Hematopoietic multipotent progenitor cell (in vitro differentiated cells): ENCODE measurements at places on chromosomes 3 and 15.
A peak's percentile ranks its signal among the peaks of the same experiment; 100 is the strongest.

GRCh38 chr15:96362011-96362754, 31.7 kb downstream of the NR2F2 start:
- no peak for DNase-seq

- no peak for DNase-seq
Observed at GRCh38 chr3:146404436-146404835, 64.9 kb downstream of the PLSCR2 start.

GRCh38 chr3:134020135-134020680, 9.5 kb downstream of the SLCO2A1 start:
- DNase-seq, result no peak

GRCh38 chr3:132638706-132639105, 20.9 kb downstream of the ACAD11 start:
- DNase-seq, result no peak

DNA sequence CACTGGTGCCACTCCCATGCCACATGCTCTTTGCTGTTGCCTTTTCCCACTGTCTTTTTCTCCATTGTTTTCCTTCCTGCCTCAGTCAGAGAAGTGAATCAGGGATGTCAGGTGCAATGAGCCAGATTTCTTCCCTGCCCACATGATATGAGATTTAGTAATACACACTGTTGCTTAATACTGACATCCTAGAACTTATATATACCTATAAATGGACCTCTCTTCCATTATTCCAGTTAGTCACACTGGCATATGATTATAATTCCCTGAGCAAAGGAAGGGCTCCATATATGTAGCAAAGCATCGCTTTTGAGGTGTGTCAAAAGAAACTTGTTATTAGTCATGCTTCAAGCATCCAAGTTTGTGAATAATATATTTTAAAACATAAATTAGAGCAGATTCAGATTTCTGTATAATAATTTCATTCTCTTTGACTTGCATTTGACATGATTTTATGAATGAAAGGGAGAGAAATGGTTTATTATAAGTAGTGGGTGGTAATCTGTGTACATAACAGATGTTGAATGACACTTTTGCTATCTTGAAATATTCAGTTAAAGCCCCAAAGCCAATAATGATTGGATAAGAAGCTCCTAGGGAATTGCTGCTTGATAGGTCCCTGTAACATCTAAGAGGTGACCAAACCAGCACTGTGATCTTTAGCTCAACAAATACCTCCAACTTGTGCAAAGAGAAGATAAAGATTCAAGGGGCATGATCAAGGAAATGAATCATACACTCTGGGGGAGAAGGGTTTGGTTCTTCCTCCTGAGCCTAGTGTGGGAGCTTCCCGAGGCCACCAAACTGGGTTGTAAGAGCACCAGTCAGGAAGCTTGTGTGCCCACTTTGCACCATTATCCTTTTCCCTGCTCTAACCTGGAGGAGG, 48.6 kb downstream of the CHST2 start:
- no peak for DNase-seq

GRCh38 chr15:101523560-101523940, 34.0 kb upstream of the PCSK6 start:
- DNase-seq, result no peak

- no peak for DNase-seq
Observed at GRCh38 chr3:159964166-159964973, 24.3 kb upstream of the IL12A start.

DNA sequence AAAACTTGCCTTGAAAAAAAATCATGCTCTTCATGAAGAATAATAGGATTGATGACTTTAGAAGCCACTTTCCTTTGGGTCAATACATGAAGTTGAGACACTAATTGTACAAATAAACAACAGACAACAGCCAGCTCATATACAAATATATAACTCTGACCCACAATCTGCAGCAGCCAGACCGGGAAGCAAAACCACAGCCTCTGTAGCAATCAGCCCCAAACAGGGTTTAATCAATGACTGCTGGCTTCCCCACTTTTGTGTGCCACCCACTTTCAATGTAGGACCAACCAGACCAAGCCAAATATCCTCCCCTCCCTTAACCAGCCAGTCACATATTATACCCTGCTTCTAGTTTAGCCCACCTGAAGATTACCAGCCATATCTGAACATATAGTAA, 39.0 kb downstream of the IFT57 start:
- peak; percentile 57 for DNase-seq

- DNase-seq, result no peak
Observed at GRCh38 chr15:85010386-85011159, 28.9 kb downstream of the PDE8A start.

DNA sequence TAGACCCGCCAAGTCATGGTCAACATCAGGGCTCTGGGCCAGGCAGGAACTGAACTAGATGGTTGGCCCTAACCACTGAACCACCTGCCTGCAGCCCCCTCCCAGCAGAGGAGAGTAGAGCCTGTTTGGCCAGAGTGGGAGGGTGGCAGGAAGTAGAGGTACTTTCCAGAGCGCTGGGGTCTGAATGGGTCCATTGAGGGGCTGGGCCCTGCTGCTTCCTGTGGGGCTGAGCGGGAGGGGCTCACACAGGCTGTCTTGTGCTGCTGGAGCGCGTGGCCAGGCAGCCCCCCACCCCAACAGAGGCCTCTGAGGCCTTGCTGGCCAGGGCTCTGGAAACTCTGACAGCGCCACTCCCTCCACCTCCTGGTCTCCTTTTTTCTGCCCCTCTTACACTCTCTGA, 17.4 kb downstream of the CSPG4 start:
- no peak for DNase-seq

- no peak for DNase-seq
Observed at GRCh38 chr3:33577173-33577572, 137.0 kb upstream of the UBP1 start.

- DNase-seq, result peak; percentile 41
Observed at GRCh38 chr3:88149101-88149508, 654 bp upstream of the C3orf38 start.

- DNase-seq, result no peak
Observed at GRCh38 chr3:181790561-181790960, 78.8 kb downstream of the SOX2 start.

DNA sequence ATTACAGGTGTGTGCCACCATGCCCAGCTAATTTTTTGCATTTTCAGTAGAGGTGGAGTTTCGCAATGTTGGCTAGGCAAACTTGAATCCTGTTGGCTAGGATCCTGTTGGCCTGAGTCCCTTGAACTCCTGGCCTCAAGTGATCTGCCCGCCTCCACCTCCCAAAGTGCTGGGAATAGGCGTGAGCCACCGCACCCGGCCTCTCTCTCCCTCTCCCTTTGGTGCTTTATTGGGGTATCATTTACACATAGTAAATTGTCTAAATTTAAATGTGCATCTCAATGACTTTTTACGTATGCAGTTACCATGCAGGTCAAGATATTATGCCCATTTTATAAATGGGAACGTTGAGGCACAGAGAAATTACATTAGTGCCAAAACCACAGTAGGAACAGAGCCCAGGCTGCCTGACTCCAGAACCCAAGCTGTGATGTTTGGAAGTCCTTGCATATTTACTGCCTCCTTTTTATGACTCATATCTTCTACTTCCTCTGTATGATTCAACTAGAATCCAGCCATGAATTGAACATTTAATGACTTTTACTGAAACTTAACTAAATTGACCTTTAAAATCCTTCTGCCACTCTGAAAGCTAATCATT, 34.0 kb upstream of the RPP14 start:
- DNase-seq, result no peak
